Spinal cord (tissue), 10 donors: ENCODE measurements at places on chromosomes 5 and 9. TPM values are rescaled to one million over a fixed set of nuclear protein-coding genes. Genes with fewer than 3 reads are reported as not detected.

IFNA17 gene
- total RNA-seq, result not detected

FAM221B gene
- total RNA-seq, result 0.06 TPM

DNA sequence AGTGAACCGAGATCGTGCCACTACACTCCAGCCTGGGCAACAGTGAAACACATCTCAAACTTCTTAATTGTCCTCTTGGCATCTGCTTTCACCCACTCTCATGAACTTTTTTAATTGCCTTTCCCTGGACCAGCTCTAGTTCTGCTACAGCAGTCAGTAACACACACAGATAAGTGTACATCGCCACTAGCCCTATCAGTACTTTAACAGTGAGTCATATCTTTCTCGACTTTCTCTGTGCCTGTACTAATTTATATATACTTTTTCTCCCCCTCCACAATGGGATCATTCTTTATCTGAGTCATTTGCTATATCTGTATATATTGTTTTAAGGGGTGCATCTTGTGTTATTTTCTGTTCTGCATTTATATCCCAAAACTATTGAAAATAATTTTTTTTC lies 6.7 kb downstream of the CDC37L1 start:
- DNase-seq, result no peak
- no peaks in the 10 kb centered on the region for H3K27me3 ChIP-seq
- H3K36me3 ChIP-seq, result peaks cover 7% of the 10 kb centered on the region
- peaks cover 3% of the 10 kb centered on the region for H3K4me1 ChIP-seq
- no peak overlapping the region for H3K4me3 ChIP-seq

DNA sequence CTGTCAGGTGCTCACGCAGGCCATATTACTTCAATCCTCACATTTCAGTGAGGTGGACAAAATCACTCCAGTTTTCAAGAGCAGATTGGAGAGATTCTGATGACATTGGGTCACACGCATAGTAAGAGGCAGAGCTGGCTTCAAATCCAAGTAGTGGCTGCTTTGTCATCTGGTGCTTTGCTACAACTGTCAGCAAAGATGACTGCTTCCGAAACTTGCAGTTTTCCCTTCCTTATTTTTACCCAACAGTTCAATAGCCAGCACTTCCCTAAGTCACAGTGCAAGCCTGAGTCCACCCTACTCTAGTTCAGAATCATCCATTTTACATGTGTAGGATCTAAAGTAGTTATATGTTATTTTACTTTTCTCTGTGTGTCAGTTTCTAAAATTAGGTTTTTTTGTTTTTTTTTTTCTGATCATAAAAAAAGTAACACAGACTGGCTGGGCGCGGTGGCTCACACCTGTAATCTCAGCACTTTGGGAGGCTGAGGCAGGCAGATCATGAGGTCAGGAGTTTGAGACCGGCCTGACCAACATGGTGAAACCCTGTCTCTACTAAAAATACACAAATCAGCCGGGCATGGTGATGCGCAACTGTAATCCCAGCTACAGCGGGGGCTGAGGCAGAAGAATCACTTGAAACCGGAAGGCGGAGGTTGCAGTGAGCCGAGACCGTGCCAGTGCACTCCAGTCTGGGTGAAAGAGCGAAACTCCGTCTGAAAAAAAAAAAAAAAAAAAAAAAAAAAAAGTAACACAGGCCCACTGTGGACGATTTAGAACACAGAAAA lies 49.6 kb downstream of the ANKDD1B start:
- H3K36me3 ChIP-seq, result no peaks in the 10 kb centered on the region
- H3K27ac ChIP-seq, result no peak overlapping the region
- DNase-seq, result no peak
- no peaks in the 10 kb centered on the region for H3K27me3 ChIP-seq
- peaks cover 14% of the 10 kb centered on the region for H3K4me1 ChIP-seq

GRCh38 chr5:139915834-139916233 lies 120.2 kb downstream of the PSD2 start:
- no peaks in the 10 kb centered on the region for H3K27me3 ChIP-seq
- no peak for DNase-seq
- no peak overlapping the region for H3K27ac ChIP-seq
